ENCODE measurements at places on chromosomes 5 and 9.

- no peak for DNase-seq
Measured at GRCh38 chr5:168125445-168126199, 165.8 kb upstream of the WWC1 start.

- DNase-seq = no peak
Measured at GRCh38 chr9:126805554-126806262, 868 bp downstream of the ZBTB43 start.

- DNase-seq = no peak
Measured at GRCh38 chr5:136309932-136310598, 55.3 kb downstream of the TRPC7 start.

- DNase-seq = no peak
Measured at GRCh38 chr5:159058716-159059636, 40.7 kb downstream of the EBF1 start.

- DNase-seq = no peak
Measured at GRCh38 chr9:68746525-68746924, 41.5 kb downstream of the PIP5K1B start.

- no peak for DNase-seq
Measured at GRCh38 chr5:15577132-15577531, 77.2 kb downstream of the FBXL7 start.

DNA sequence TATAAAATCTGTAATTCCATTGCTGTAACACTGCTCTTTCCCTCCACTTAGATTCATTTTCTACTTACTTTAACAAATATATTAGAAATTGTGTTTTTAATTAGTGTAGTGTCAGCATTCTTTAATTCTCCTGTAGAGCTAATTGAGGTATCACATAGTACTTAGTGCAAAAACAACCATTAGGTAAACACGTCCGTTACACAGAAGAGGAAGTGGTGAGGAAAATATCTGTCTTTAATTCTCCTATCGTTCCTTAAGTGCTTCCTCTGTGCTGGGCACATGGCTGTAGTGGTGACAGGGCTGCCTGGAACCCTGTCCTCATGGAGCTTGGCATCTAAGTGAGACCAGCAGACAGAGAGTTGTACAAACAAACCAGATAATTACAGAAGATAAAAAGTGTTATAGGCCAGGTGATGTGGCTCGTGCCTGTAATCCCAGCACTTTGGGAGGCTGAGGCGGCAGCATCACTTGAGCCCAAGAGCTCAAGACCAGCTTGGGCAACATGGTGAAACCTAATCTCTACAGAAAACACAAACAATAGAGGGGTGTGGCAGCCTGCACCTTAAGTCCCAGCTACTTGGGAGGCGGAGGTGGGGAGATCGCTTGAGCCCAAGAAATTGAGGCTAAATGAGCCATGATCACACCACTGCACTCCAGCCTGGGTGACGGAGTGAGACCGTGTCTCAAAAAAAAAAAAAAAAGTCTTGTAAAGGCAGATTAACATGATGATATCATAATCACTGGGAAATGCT is 36.4 kb downstream of the PARP8 start:
- DNase-seq = no peak
